ENCODE measurements at places on chromosomes 12 and 14. TPM values are rescaled to one million over a fixed set of nuclear protein-coding genes. Genes with fewer than 3 reads are reported as not detected.

The LRP6 gene
- total RNA-seq = 4.6 TPM

DNA sequence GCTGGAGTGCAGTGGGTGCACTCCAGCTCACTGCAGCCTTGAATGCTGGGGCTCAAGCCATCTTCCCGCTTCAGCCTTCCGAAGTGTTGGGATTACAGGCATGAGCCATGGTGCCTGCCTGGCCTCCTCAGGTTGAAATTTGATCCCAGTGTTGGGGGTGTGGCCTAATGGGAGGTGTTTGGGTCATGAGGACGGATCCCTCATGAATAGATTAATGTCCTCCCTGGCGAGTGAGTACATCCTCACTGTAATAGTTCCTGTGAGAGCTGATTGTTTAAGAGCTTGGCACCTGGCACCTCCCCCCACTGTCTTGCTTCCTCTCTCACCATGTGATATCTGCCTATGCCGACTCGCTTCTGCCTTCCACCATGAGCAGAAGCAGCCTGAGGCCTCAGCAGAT lies 84.7 kb downstream of the TSPAN9 start:
- H3K27me3 ChIP-seq = no peaks in the 10 kb centered on the region
- no peak overlapping the region for H3K4me3 ChIP-seq
- H3K4me1 ChIP-seq = no peaks in the 10 kb centered on the region
- no peaks in the 10 kb centered on the region for H3K36me3 ChIP-seq
- no peak for DNase-seq

DNA sequence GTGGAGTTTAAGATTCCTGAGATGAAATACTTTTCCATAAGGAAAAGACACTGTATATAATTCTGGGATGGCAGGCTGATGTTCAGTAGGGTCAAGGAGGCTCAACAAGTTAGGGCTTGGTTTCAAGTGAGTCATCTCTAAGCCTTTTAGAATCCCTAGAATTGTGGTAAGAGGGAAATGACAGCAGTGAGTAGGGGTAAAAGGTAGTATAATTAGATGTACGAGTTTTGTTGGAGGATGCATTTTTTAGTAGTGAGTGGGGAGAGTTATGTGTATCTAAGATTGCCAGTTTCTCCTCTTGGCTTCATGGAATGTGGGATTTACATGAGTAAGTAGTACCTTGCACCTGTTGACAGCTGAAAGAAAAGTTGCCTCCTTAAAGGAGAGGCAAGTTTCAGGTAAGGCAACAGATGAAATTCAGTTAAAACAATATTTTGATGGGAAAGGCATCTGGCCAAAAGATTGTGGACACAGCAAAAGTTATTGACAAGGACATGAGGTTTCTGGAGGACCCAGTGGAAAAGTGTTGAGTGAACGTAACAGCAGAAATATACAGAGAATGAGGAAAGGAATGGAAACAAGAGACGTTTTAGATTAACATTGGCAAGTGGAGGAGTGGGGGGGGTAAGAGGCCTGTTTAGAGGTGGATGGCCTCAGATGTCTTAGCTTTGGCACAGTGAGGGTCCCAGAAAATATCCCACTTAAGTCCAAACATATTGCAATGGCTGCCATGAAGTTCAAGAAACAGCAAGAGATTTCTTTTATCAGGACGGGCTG lies 21.8 kb downstream of the LMO3 start:
- H3K4me1 ChIP-seq = no peaks in the 10 kb centered on the region
- no peak overlapping the region for H3K4me3 ChIP-seq
- H3K27me3 ChIP-seq = no peaks in the 10 kb centered on the region
- no peak overlapping the region for H3K27ac ChIP-seq
- DNase-seq = no peak

DNA sequence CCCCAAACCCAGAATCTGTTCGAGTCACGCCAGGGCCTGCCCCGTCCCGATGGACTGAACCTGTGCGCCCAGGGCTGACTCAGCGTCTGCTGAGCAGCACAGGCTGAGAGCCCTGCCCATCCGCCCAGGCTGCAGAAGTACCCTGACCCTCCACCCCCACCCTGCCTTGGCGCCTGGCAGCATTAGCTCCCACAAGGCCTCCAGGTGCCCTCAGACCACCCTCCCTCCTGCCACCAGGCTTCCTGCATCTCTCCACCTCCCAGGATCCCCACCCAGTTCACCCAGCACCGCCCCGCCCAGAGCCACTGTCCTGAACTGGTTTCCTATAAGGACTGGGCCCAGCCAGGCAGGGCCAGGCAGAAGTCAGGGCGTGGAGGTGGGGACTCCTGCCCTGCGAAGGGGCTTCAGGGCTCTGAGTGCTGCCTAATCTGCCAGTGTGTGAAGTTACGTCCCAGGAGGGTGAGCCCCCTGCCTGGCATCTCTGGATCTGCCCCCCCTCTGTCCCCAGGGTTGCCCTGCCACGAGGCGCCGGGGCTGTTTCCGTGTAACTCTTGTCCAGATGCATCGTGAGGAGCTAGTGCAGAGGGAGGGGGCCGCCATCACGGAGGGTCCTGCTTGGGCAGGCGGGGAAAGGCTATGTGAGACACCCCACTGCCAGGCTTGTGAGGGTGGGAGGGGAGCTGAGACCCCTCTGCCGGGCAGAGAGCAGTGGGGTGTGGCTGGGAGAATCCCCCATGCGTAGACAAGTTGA lies 9.1 kb downstream of the ADSS1 start:
- no peaks in the 10 kb centered on the region for H3K27me3 ChIP-seq
- no peak for DNase-seq
- H3K36me3 ChIP-seq = no peaks in the 10 kb centered on the region
- no peak overlapping the region for H3K27ac ChIP-seq

The AKAP3 gene
- total RNA-seq = 2.1 TPM

DNA sequence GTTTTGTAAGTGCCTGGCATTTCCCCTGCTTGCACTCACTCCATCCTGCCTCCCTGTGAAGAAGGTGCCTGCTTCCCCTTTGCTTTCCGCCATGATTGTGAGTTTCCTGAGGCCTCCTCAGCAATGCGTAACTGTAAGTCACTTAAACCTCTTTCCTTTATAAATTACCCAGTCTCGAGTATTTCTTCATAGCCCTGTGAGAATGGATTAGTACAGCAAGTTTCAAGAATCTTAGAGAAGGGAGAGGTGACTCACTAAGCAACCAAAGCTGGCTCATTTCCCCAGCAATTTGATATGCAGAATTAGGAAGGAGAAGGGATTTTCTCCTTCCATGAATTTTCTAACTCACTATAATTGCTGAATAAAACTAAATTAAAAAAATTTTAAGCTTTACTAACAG lies 251.0 kb upstream of the FOXG1 start:
- no peaks in the 10 kb centered on the region for H3K27me3 ChIP-seq
- H3K4me1 ChIP-seq = no peaks in the 10 kb centered on the region
- H3K4me3 ChIP-seq = no peak overlapping the region
- H3K27ac ChIP-seq = no peak overlapping the region
- no peak for DNase-seq

DNA sequence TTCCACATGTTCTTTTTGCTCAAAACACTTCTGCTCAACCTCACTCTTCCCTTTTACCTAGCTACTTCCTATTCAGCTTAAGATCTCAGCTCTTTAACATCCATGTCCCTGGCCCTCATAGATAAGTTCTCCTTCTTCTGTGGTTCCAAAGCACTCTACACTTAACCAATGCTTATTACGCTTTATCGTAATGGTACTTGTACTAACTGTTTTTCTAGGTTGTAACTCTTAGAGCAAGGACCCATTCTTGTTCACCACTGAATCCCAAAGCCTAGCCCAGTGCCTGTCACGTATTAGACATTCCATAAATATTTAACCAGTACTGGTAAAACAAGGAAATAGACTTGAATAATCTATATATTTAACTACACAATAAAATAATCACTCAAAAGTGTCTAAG lies 5.3 kb downstream of the SLC41A2 start:
- no peak overlapping the region for H3K27ac ChIP-seq
- H3K4me1 ChIP-seq = peaks cover 13% of the 10 kb centered on the region
- peaks cover 32% of the 10 kb centered on the region for H3K27me3 ChIP-seq
- no peak for DNase-seq
- no peak overlapping the region for H3K4me3 ChIP-seq

DNA sequence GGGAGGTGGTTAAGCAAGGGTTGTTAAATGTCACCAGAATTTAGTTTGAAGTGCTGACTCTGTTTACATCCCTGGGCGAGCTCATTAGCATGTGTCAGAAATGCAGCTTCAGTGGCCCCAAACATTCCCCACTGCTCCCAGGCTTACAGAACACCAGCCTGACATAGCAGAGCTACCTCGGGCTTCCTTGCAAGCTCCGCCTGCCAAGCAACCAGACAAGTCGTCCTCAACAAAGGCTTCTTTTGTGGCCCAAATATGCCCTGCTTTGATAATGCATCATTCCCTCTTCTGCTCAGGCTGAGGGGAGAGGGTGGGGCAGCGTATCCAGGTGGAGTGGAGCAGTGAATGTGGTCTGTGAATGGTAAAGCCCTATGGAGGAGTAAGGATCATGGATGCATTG lies 28.0 kb downstream of the ERH start:
- H3K27ac ChIP-seq = no peak overlapping the region
- H3K36me3 ChIP-seq = peaks cover 22% of the 10 kb centered on the region
- H3K4me1 ChIP-seq = peaks cover 28% of the 10 kb centered on the region
- no peak for DNase-seq
- no peaks in the 10 kb centered on the region for H3K27me3 ChIP-seq

DNA sequence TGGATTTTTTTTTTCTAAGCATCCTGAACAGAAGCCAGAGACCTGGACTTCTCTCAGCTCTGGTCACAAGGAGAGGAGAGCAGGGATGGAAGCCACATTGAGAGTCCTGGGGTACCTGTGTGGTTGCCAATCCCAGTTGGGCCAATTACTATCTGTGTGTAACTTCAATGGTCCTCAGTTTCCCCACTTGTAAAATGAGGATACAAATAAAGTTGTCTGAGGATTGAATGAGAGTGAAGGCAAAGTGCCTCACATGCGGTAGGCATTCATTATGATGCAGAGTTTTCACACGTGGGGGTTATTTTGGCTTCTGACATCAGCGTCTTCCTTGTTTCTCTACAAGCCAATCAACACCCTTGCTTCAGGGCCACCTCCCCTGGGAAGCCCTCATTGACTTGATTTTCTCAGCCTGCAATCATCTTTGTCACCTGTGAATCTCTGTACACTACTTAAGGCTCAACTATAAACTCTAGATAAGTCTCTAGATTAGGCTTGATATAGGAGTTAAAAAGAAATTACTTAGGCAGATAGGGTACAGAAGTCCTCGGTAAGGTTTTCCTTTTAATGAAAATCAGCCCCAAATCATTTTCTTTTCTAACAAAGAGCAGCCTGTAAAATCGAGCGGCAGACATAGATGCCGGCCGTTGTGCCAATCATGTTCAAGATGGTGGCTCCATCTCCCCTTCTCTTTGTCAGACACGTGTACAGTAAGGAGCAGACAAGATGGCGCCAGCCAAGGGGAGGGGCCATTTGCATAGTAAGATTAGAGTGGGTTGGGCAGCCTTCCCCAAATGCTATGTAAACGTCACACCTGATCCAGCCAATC lies 37.8 kb upstream of the FICD start:
- H3K4me1 ChIP-seq = no peaks in the 10 kb centered on the region
- H3K27ac ChIP-seq = no peak overlapping the region
- DNase-seq = no peak

DNA sequence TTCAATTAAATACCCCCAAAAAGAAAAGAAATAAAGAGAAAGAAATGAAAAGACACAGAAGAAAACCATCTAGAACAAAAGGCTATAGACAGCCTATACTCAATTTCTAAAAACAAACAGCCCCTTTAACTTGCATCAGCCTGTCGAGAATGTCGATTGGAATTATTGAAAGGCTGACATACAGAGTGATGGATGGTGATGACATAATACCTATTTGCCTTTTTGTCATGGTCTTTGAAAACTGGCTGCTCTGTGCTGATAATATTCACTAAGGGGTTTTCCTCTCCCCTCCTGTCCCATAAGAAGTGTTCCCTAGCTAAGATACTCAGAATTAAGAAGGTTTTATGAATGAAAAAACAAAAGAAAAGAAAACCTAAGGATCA lies 393.7 kb downstream of the SOX5 start:
- H3K36me3 ChIP-seq = no peaks in the 10 kb centered on the region
- no peak overlapping the region for H3K4me3 ChIP-seq
- no peaks in the 10 kb centered on the region for H3K27me3 ChIP-seq
- no peak for DNase-seq
- H3K27ac ChIP-seq = no peak overlapping the region

DNA sequence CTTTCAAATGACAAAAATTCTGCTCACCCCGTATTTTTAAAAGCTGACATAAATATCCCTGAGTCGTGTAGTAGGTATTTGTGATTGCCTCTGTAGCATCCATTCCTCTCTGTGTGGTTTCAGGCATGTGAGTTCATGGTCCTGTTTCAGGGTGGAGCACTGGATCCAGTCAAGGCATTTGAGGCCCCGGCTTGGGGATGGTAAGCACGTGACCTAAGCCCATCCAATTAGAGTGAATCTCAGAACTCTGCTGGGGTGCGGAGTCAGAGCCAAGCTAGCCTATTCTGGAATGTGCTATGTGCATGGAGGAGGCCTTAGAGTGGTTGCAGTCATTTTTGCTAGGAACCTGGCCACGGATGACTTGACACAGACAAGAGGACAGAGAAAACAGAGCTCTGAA lies 4.3 kb upstream of the CSRP2 start:
- peaks cover 8% of the 10 kb centered on the region for H3K4me1 ChIP-seq
- H3K36me3 ChIP-seq = no peaks in the 10 kb centered on the region
- peaks cover 29% of the 10 kb centered on the region for H3K27me3 ChIP-seq
